ENCODE measurements at places on chromosomes 5 and 9.

DNA sequence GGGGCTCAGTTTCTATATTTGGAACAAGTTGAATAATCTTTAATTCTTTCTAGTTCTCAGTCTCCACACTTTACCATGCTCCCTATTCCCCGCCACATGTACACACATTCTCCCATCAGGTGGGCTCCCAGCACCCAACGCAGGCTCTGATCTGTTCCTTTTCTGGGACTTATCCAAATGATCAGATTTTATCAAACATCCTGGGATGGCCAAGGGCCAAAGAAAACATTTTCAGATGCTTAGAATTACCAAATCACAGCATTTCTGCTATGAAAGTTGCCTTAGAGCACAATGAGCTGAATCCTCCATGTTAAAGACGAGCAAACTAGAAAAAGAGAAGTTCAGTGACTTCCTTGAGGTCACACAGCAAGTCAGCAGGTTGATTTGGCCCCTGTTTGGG lies 153.4 kb downstream of the SEC61B start:
- H3K4me1 ChIP-seq: no peaks in the 10 kb centered on the region
- DNase-seq: no peak
- H3K36me3 ChIP-seq: no peaks in the 10 kb centered on the region
- H3K27me3 ChIP-seq: no peaks in the 10 kb centered on the region

DNA sequence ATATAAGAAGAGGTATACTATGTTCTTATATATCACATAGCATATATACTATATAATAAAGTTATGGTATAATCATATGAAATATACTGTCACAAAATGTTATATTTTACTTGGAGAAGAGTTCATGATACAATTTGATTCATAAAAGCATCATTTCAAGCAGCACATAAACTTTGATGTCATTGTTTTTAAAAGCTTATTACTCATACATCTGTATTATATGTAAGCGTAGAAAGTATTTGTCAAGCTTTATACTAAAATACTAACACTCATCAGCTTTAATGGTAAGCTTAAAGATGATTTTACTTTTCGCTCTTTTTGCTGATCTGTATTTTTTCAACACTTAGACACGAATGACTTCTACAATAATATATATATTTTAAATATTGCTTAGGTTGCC lies 34.0 kb upstream of the ZNF618 start:
- no peaks in the 10 kb centered on the region for H3K27me3 ChIP-seq
- no peak for DNase-seq
- H3K36me3 ChIP-seq: no peaks in the 10 kb centered on the region
- H3K4me1 ChIP-seq: no peaks in the 10 kb centered on the region
- H3K4me3 ChIP-seq: no peak overlapping the region

DNA sequence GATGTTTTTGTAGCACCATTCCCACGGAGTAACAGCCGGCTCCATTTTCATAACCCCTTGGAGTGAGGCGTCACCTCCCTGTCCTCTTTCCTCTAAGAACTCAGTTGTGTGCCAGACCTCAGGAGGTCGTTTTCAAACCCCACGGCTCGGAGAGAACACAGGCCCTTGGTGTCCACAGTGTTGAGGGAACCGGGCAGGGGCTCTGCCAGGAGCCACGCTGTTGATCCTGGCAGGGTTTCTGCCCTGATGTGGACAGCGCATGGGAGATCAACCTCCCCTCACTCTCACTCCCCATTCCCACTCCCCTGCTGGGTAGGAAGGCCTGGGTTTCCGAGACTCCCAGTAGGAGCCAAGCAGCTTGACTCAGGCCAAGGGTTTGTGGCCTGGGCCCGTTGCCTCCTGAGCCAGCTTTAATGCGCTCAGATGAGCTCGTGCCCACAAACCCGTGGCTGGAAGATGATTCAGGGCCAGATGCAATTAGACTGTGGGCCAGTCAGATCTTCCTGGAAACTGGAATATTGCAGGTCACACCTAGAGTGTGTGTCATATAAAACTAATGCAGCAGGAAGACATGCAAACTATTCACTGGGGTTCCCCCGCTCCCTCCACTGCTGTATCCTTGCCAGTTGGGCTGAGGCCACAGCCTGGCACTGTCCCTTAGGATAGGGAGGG lies 133.4 kb downstream of the SLC12A2 start:
- no peak for DNase-seq
- no peak overlapping the region for H3K27ac ChIP-seq
- H3K27me3 ChIP-seq: no peaks in the 10 kb centered on the region
- H3K4me3 ChIP-seq: no peak overlapping the region
- H3K36me3 ChIP-seq: no peaks in the 10 kb centered on the region
- peaks cover 15% of the 10 kb centered on the region for H3K4me1 ChIP-seq

DNA sequence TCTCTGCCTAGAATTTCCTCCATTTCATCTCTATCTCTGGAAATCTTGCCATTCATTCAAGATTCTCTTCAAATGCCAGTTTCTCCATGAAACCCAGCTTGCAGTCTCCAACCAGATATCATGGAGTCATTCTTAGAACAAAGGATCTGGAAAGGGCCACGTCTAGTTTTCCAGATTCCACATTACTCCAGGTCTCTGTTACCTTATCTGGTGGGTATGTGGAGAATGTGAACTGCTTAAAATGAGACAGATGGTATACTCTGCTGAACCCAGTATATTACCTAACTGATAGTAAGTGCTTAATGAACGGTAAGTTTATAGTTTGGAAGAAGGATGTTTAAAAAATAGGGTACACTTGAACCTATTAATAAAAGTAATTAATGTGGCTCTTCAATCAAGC lies 52.3 kb upstream of the ZSWIM6 start:
- H3K4me3 ChIP-seq: no peak overlapping the region
- H3K36me3 ChIP-seq: no peaks in the 10 kb centered on the region
- H3K27ac ChIP-seq: no peak overlapping the region
- DNase-seq: no peak
- no peaks in the 10 kb centered on the region for H3K27me3 ChIP-seq

DNA sequence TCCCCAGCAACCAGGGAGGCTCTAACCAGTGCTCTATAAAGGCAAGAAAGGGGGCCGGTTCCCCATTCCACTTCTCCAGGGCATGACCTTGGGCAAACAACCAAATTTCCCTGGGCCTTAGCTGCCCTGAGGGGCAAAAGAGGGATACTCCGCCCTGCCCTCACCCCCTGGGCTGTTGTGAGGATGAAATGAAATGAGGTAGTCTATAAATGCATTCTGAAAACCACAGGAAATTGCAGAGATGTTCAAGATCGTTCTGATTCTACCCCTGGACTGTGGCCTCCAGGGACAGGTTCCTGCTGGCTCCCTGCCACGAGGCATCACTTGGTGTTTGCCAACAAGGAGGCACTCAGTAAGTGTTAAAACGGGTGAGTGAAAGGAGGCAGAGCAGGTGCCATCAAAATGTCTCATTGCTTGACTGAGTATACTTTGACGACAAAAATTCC lies 5.7 kb downstream of the RAPGEF1 start:
- H3K4me3 ChIP-seq: peak overlapping the region; percentile 13
- peak overlapping the region; percentile 56 for H3K27ac ChIP-seq
- H3K27me3 ChIP-seq: no peaks in the 10 kb centered on the region
